ENCODE measurements at places on chromosomes 2 and 18.

DNA sequence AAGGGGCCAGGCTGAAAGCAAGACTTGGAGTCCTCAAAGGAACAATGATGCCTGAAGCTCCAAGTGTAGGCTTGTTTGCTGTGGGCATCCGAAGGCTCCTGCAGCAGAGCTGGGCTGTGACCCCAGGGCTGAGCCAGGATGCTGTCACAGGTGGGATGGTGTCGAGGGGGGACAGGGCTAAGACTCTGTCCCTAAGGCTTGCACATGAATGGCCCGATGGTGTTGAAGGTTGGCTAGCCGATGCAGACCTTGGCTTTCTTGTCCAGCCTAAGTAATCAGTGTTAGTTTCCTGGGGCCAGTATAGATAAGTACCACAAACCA lies 251.0 kb downstream of the NDUFA10 start:
- DNase-seq, result no peak

DNA sequence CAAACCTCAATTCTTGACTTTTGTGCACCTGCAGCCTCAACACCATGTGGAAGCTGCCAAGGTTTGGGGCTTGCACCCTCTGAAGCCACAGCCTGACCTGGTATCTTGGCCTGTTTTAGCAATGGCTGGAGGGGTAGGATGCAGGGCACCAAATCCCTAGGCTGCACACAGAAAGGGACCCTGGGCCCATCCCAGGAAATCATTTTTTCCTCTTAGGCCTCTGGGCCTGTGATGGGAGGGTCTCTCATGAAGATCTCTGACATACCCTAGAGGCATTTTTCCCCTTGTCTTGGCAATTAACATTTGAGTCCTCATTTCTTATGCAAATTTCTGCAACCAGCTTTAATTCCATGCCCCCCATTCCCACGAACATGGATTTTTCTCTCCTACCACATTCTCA lies 10.2 kb downstream of the IL18R1 start:
- DNase-seq, result no peak

DNA sequence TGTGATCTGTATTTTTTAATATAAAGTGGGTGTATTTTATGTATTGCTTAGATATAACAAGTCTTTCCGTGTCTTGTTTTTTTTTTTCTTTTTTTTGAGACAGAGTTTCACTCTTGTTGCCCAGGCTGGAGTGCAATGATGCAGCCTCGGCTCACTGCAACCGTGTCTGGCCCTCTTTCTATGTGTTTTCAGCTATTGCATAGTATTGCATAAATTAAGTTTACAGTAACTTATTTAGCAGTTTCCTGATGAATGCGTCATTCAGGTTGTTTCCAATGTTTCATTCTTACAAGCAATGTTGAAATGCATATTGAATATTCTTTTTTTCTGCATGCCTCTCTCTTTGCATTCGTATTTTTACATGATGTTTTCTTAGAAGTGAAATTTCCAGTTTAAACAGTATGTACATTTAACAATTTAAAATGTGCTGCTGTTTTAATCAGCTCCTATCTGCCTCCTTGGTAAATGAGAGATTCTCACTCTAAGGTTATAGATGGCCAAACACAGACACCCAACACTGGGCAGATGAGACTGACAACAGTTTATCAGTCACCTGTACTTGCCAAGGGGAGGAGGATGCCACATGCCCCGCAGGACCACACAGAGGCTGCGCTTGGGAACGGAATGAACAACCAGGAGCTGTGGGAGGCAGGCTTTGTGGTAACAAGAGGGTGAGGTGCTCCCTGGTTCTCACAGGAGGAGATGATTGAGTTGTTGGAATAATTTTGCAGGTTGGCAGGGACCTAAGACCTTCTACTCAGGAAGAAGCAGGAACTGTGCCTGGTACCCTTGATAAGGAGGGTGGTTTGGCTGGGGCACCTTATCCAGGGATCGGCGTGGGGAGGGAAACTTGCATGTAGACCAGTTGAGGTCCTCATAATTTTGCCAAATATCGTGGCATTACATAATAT lies 7.5 kb downstream of the SLC9A4 start:
- DNase-seq, result no peak

- DNase-seq, result no peak
Measured at GRCh38 chr2:79223539-79223938, 64.0 kb upstream of the REG3A start.

- DNase-seq, result no peak
Measured at GRCh38 chr2:218074031-218074430, 5.0 kb downstream of the RUFY4 start.

DNA sequence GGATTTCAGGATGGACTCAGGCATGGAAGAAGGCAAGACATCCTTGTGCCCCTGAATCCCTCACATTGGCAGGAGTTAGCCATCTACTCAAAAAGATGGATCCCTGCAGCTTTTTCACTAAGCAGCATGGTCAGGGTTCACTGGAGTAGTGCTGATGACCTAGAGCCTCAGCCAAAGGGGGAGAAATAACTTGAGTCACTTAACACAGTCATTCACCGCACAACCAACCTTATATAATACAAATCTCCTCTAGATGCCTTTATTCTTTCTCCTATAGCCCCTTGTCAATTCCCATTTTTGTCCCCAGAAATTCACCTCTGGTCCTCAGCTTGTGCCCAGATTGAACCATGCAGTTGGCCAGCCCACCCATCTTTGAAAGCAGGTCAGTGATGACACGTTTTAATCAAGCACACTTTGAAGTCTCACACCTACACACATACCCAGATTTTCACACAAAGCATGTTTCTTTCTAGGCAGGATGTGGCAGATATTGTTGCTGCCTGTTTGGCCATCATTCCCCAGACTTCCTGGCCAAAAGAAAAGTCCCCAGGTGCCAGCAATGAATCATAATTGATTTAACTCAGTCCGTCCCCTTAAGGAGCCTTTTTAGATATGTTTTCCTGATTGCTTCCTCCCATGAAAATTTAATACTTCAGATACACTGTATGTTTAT lies 84.2 kb downstream of the LBH start:
- DNase-seq, result no peak

GRCh38 chr2:185433824-185434223 lies 304.8 kb upstream of the FSIP2 start:
- no peak for DNase-seq

DNA sequence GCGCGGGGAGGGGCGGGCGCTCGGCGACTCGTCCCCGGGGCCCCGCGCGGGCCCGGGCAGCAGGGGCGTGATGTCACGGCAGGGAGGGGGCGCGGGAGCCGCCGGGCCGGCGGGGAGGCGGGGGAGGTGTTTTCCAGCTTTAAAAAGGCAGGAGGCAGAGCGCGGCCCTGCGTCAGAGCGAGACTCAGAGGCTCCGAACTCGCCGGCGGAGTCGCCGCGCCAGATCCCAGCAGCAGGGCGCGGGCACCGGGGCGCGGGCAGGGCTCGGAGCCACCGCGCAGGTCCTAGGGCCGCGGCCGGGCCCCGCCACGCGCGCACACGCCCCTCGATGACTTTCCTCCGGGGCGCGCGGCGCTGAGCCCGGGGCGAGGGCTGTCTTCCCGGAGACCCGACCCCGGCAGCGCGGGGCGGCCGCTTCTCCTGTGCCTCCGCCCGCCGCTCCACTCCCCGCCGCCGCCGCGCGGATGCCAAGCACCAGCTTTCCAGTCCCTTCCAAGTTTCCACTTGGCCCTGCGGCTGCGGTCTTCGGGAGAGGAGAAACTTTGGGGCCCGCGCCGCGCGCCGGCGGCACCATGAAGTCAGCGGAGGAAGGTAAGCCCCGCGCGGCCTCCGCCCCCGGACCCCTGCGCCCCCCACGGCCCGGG lies at the start of gene NFATC1:
Gene NFATC1 (plus strand): TSS at position 170 of the 644 bp plus-strand sequence. CDS start 295 bp downstream, at position 465.
- DNase-seq, result no peak

DNA sequence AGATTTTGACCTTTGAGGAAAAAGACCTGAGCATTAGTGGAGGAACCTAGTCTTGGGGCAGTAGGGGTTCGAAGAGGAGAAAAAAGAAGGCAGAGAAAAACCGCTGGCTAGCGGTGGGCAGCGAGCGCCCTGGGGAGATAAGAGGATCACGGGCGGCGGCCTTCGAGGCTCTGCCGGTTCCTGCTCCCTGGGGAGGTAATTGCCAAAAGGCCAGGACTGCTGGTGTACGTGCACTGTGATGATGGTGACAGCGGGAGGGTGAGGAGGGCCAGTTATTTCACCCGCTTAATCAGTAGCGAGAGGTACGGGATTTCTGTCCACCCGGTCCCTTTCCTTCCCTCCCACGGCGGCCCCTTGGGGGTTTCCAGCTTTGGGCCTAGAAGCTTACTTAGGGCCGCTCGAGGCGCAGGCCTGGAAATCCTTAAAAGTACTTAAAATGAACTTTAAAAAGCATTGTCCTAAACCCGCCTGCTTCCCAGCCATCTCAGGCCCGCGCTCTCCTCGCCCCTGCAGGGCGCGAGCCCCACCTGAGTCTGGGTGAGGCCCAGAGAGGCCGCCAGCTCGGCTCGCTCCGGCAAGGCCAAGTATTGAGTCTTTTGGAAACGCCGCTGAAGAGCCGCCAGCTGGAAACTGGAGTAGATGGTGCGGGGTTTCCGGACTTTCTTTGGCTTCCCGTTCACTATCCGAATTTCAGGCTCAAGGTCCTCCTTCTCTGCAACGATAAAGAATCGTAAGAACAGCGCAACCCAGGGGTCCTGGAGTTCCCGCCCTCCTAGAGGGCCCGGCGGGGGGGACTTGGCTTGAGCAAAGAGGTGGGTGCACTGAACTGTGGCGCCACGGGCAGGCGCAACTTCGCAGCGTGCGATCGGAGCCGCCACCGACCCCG lies 1.5 kb downstream of the DLX2 start:
- DNase-seq, result peak; percentile 18

GRCh38 chr2:38739524-38739923 lies 11.6 kb downstream of the SRSF7 start:
- no peak for DNase-seq

DNA sequence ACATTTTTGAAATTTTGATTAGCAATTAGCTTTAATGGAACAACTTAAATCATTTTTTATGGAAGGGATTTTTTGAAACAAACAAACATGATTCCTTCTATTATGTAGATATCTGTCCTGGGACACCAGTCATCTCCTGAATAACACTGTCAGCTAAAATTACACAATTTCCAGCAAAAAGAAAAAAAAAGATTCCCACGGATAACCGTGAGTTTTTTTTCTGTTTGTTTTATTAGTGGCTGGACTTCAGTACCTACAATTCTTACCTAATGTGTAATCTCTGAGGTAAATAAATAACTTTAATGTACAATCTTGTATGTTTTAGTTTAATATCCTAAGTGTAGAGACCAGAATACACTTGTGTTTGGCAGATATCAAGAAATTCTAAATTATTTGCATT lies 126.6 kb upstream of the KYNU start:
- no peak for DNase-seq
